ENCODE measurements at places on chromosomes 11 and 22.
A peak's percentile ranks its signal among the peaks of the same experiment; 100 is the strongest.

GRCh38 chr11:36212564-36213392 is 76.4 kb downstream of the COMMD9 start:
- no peak for DNase-seq

DNA sequence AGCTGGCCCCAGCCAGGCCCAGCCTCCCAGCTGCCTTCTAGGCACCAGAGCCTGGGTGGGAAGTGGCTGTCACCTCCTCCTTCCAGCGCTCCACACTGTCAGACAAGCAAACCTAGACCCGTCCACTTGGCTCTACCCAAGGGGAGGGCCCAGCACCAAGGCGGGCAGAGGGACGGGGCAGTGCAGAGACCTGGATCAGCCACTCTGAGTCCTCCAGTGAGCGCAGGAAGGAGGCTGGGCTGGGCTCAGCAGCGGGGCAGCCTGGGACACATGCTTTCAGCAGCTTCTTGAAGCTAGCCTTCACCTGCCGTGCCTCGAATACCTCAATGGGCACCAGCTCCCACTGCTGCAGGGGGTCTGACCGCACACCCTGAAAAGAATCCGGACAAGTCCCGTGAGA is 18.8 kb downstream of the SBF1 start:
- no peak for DNase-seq

- no peak for DNase-seq
Observed at GRCh38 chr11:122261546-122261945, 145.5 kb upstream of the BLID start.

- DNase-seq: no peak
Observed at GRCh38 chr11:34175284-34176019, 70.0 kb downstream of the NAT10 start.

GRCh38 chr11:121035169-121035755 is 11.4 kb downstream of the TBCEL start:
- DNase-seq: no peak

GRCh38 chr11:16095756-16096155 is 260.6 kb downstream of the SOX6 start:
- DNase-seq: no peak

DNA sequence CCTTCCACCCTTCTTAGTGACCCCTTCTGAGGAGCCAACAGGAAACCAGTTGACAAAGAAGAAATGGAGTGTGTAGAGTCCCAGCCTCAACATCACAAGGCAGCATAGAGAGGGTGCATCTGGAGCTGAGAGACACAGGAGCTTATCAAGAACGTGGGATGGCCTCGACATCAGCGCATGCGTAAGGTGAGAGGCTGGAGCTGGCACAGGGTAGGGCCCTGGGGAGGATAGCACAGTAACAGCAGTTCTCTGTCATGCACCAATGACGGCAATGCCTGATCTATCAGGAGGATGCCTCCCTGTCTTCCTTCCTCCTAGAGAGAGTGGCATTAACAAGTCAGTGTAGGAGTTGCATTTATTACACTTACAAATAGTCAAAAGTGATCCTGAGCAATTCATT is 426.1 kb downstream of the NTM start:
- no peak for DNase-seq

DNA sequence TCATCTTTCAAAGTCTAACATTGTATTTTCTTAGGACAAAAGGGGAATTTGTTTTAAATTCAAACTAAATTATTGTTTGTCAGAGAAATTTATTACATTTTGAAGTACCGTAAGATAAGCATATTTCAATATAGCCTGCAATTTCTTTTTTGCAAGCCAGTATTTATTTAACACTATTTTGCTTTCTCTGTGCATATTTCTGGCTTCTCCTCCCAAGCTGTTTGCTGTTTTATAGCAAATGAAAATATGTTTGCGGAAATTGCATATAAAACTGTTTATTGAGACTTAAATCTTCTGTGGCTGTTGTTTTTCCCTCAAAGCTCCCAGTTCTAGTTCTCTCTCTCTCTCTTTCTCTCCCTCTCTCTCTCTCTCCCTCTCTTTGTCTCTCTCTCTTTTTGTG is 866.8 kb downstream of the FAM181B start:
- no peak for DNase-seq

GRCh38 chr11:89516496-89516895 is 25.3 kb upstream of the NOX4 start:
- DNase-seq: no peak

GRCh38 chr11:68999093-68999747 is 13.8 kb downstream of the MRGPRF start:
- no peak for DNase-seq

DNA sequence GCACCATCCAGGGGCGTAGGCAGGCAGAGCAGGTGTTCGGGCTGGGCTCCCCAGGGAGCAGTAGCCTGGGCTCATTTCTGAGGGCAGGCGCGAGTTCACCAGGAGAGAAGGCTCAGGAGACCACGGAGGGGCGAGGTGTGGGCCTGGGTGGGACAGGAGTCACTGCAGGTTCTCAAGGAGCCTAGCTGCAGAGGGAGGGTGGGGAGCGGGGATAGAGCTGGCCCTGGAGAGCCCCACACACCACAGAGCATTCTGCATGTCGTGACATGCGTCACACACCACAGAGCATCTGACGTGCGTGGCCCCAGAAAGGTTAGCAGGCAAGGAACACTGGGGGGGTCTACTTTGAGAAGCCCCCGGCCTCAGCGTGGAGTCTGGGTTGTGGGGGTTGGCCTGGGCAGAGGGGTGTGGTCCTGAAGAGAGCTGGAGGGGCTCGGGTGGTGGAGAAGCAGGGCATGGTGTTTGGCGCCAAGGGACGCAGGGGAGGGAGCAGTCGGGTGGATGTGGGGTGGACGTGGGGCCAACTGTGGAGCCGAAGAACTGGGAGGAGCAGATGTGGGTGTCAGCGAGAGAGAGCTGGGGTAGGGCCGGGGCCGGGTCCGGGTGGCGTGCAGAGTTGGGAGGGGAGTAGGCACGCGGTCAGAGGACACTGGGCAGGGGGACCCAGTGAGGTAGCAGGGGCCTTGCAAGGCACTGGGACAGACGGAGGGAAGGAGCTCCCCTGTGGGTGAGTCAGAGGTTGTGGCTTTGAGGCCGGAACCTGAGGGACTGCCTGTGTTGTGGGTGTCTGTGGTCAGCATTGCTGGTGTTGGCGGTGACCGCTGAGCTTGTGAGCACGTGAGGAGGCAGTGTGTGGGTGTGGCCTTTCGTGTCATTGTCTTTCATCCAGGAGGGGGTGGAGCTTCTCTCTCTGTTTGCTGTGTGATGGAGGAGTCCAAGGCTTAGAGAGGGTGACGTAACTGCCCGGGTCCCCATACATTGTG is 25.5 kb downstream of the CTTN start:
- DNase-seq: no peak

- peak; percentile 23 for DNase-seq
Observed at GRCh38 chr11:12800032-12800671, 125.9 kb downstream of the TEAD1 start.

- no peak for DNase-seq
Observed at GRCh38 chr22:47012589-47013370, 250.3 kb downstream of the TBC1D22A start.

GRCh38 chr11:1267441-1268100 is 41.9 kb downstream of the TOLLIP start:
- no peak for DNase-seq

DNA sequence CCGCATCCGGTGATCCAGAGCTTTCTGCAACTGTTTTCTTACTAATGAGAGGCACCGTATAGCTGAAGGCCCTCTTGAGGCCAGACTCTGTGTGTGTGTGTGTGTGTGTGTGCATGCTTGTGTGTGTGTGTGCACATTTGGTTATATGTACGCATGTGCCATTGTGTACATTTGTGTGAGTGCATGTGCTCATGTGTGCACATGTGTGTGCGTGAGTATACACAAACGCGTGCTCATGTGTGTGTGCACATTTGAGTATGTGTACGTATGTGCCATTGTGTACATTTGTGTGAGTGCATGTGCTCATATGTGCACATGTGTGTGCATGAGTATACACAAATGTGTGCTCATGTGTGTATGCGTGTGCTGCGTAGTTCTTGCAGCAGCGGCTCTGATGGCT is 12.3 kb upstream of the FGF19 start:
- DNase-seq: no peak

DNA sequence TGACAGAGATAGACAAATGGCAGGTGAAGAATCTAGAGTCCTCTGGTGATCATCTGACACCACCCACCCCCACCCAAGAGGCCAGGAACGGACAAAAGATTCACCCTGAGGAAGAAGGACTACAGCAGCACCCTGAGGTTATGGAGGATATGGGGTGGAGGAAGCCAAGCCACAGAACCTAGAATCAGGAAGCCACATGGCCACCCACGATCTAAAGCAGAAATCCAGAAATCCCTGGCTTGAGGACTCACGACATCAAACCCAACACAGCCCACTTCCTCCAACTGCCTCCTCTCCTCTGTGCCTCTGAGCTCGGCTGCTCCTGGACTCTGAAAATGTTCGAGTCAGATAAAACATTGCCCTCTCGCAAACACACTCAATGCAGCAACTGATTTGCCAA is 364.3 kb downstream of the SHANK2 start:
- DNase-seq: no peak

GRCh38 chr11:16786131-16786530 is 47.7 kb downstream of the C11orf58 start:
- DNase-seq: no peak

DNA sequence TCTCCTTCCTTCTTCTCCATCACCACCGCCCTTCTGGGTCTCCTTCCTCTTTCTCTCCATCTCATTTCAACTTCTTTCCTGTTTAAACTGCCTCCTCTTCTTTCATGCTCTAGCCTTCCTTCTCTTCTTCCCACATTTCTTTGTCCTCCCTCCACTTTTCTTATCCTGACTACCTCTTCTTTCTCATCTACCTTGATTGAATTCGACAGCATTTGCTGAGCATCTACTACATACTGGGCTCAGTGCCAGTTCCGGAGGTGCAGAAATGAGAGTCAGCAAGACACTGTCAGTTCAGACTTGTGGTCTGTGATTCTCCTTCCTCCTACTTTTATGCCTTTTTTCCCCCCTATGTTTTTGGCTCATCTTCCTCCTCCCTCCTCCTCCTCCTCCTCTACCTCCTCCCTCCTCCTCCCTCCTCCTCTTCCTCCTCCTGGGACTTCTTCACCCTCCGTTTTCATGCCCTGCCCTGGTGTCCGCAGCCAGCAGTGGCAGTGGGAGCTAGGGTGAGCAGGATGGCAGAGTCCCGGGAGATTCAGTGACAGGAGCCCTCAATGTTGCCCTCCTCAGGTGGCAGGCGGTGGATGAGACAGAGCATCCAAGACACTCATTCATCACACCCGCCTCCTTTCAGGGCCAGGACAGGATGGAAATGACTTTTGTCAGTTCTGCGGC is 146.0 kb upstream of the SEZ6L start:
- no peak for DNase-seq

GRCh38 chr22:49143812-49144211 is 683.9 kb downstream of the BRD1 start:
- no peak for DNase-seq

DNA sequence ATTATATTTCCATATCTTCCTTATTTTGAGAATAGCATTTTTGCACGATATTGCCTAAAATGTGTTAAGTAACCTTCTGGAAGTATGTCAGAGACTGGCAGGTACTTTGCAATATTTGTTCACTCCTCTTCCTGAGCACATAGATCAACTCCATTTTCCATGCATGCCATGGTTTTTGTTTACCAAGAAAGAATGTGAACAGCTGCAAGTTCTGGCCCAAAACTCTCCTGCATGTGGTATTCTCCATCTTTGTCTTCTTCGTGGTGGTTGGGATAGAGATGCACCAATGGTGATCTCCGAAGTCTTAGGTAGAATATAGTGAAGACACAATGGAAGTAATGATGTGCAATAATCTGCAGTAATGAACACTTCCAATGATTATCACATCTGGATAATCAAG is 2241.0 kb upstream of the RAG2 start:
- no peak for DNase-seq

GRCh38 chr22:39534591-39535356 is 2.2 kb upstream of the RPS19BP1 start:
- DNase-seq: peak; percentile 61

GRCh38 chr11:35012467-35013191 is 96.2 kb downstream of the PDHX start:
- no peak for DNase-seq

DNA sequence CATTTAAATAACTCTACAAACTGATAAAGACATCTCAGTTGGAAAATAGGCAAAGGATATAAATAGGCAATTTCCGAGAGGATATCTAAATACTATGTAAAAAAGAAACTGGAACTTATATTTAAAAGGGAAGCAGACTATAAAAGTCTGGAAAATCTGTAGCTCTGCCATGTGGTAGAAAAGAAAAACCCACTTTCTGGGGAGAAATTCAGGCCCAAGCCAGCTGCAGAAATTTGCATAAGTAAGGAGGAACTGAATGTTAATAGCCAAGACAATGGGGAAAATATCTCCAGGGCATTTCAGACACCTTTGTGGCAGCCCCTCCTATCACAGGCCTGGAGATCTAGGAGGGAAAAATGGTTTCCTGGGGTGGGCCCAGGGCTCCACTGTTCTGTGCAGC is 97.8 kb upstream of the ZBED5 start:
- no peak for DNase-seq

- no peak for DNase-seq
Observed at GRCh38 chr11:67538306-67538705, 15.1 kb upstream of the CABP2 start.

DNA sequence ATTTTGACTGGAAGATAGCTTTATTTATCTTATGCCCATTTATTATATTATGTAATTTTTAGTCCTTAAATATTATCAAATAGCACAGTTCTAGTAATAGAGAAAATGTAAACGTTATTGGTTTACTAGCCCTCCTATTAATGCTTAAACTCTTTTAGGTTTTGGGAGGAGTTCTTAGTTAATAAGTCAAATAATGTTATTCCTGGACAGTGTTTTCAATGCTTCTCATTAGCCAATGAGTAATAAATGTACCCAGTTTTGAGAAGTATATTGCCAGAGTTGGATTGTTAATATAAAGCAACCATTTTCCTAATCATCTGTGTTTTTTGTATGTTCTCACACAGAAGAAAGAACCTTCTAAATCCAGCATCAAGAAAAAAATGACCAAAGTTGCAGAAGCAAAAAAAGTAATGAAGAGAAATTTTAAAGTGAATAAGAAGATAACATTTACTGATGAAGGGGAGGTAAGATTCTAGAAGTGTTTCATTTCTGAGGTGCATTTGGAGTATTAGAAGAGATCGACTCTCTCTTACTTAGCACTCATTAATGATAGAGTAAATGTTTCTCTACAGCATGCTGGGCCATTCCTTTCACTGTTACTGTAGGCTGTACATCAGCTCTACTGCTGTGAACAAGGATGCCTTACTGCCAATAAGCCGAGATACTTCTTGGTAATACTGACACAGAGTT is 173.4 kb downstream of the DDX10 start:
- DNase-seq: no peak

- DNase-seq: no peak
Observed at GRCh38 chr11:117950301-117950700, 21.1 kb upstream of the TMPRSS13 start.

Data from HAP-1 (cell line).